Activated CD8-positive, alpha-beta T cell treated with anti-CD3 and anti-CD28 coated beads, Interleukin-2, amount 10 ng/mL, durations not matched to agents 7 days and 5 days (primary cell): ENCODE measurements at places on chromosomes 6 and 20. TPM values are rescaled to one million over a fixed set of nuclear protein-coding genes. Genes with fewer than 3 reads are reported as not detected.
A peak's percentile ranks its signal among the peaks of the same experiment; 100 is the strongest.

Gene SRSF6
- 142 TPM for total RNA-seq

Gene TFAP2D
- total RNA-seq = not detected

Gene TMEM74B
- 1.1 TPM for total RNA-seq

Gene WFDC10B
- total RNA-seq = not detected

DNA sequence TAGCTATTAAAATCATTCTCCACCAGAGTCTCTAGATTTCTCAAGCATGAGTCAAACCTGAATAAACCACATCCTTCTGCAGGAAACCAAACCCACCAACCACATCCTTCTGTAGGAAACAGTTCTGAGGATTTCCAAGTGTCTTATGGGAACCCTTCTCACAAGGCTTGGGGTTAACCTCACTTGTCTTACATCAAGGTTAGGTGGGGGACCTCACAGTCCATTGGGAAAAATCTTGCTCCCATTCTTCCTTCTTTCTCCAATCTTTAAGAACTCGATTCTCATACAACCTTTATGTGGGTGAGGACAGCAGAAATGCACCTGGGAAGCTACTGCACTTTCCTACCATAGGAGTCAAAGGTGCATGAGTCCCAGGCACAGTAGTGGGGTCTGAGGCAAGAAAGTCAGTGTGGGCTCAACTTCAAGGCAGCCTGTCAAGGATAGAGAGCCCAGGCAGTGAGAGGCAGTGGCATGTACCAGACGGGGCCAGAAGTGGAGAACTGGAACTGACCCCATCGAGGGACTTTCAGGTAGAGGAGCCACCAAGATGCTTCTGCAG, 114.5 kb downstream of the SLC22A3 start:
- DNase-seq = peak; percentile 90
- H3K36me3 ChIP-seq = peaks cover 72% of the 10 kb centered on the region
- H3K27me3 ChIP-seq = peaks cover 34% of the 10 kb centered on the region
- peak overlapping the region; percentile 73 for H3K27ac ChIP-seq
- H3K4me1 ChIP-seq = peaks cover 68% of the 10 kb centered on the region

DNA sequence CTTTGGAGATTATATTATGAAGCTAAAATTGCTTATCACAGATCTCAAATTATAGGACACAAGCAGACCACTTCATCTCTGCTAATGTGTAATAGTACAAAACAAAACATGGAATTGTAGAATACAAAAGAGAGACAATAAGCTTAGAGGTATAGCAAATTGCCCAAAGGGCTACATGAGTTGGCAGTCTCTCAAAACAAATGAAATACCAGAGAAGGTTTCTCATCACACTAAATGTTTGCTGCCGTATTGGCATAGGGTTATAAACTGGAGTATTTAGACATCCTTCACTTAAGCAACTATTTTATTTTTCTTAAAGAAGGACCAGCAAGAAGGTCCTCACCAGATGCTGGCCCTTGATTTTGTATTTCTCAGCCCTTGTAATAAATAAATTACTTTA, 5.9 kb upstream of the EYA4 start:
- no peak for DNase-seq
- H3K27me3 ChIP-seq = peaks cover 10% of the 10 kb centered on the region
- no peak overlapping the region for H3K4me3 ChIP-seq
- H3K36me3 ChIP-seq = no peaks in the 10 kb centered on the region
- no peak overlapping the region for H3K27ac ChIP-seq
- no peaks in the 10 kb centered on the region for H3K4me1 ChIP-seq

DNA sequence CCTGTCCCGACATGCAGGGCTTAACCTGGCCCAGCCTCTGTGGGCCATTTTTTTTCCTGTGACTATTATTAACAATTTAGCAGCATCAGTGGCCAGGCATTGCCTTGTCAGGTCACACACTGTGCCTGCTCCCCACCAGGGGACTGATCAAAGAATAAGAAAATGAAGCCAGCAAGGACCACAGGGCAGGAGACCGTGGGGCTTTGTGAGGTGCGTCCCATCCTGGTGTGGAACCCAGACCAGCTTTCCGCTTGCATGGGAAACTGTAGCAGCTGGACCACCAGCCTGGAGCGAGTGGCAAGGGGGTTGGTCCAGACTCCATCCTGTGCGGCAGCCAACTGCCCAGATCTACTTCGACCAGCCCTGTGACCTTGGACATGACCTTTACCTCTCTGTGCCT, 218.3 kb downstream of the ANKRD60 start:
- no peaks in the 10 kb centered on the region for H3K36me3 ChIP-seq
- H3K4me3 ChIP-seq = no peak overlapping the region

GRCh38 chr6:168908166-168908565, 345.5 kb downstream of the THBS2 start:
- H3K27ac ChIP-seq = no peak overlapping the region
- no peak overlapping the region for H3K4me3 ChIP-seq
- H3K36me3 ChIP-seq = no peaks in the 10 kb centered on the region
- H3K27me3 ChIP-seq = no peaks in the 10 kb centered on the region

GRCh38 chr6:157677235-157677634, 145.8 kb upstream of the SNX9 start:
- H3K27ac ChIP-seq = no peak overlapping the region
- no peaks in the 10 kb centered on the region for H3K4me1 ChIP-seq
- H3K36me3 ChIP-seq = no peaks in the 10 kb centered on the region
- H3K27me3 ChIP-seq = peaks cover 3% of the 10 kb centered on the region

DNA sequence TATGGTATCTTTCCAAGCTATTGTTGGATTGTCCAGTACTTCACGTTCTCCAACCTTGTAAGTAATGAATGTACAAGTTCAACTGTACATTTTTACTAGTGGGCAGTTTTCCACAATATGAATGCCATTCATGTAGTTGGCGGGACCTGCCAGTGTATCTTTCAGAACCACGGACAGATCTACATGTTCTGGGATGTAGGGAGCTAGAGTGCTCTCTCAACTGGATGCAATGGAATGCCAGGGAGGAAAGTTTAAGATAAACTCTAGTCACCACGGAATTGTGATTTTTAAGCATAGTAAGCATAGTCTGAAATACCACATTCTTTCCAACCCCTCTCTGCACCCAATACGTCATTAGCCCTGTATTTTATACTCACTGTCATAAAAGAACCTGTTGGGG, 21.5 kb upstream of the HLA-C start:
- no peak for DNase-seq
- H3K36me3 ChIP-seq = no peaks in the 10 kb centered on the region

DNA sequence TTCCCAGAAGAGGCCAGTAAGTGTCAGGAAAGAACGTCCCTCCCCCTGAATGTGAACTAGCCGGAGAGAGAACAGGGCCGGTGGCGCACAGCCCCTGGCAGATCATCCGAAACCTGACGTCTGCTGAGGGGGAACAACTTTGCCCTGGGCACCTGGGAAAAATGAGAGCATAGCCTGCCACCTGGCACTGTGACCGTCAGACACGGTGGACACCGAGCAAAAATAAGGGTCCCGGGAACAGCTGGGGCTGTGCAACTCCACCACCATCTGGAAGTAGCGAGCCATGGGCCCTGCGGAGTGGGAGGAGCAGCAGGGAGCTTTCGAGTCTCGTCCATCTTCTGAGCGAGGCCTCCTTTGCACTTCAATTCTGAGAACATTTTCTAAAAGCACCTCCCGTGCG, 110.8 kb downstream of the EDN3 start:
- no peak for DNase-seq
- H3K4me1 ChIP-seq = no peaks in the 10 kb centered on the region
- H3K27ac ChIP-seq = no peak overlapping the region

DNA sequence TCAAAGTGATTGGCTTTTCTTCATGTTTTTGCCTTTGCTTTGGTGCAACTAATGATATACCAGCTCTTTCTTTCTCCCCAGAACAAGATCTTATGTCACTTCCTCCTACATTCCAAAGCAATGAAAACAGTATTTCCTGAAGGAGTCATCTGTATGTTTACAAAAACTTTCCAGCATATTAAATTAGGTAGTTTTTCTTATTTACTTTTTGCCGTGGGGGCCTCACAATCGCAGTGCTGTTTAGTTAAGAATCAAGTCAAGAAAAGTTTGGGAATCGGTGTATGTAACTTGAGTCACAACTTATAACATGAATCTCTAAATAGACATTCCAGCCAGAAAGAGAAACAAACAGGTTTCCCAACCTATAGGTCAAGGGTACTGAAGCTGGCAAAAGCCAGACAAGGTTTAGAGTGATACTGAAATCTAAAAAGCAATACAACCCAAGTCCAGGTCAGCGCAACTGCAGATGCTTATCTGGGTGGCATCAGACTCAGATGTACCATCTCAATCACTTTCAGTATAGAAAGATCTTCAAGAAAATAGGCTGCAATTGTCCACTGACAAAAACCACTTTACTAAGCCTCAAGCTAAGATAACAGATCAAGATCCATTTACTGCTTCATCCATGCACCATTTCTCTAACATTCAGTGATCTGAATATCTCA, 63.6 kb downstream of the IPCEF1 start:
- DNase-seq = no peak
- no peak overlapping the region for H3K27ac ChIP-seq
- no peak overlapping the region for H3K4me3 ChIP-seq
- no peaks in the 10 kb centered on the region for H3K4me1 ChIP-seq

DNA sequence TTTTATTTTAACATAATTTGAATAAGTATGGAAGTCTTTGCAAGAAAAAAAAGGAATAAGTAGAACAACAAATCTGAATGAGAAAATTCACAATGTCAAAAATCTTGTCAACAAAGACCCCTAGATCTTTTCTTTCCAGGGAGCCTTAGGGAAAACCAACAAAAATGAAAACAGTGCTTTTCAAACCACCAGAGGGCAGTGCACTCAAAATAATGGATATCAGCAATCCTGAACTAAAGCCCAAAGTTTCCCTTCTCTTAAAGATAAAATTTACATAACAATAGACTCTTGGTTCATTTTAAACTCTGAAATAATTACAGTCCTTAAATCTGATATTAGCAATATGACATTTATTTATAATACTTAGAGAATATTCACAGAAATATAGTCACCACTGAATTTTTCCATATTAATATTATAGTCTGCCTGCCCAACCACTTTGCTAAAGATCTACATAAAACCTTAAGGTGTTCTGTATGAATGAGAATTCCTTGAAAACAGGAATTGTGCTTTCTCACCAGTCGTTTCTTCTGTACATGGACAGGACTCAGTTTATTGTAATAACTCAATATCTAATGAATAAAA, 105.3 kb upstream of the BMP5 start:
- no peak overlapping the region for H3K27ac ChIP-seq
- H3K27me3 ChIP-seq = no peaks in the 10 kb centered on the region
- no peaks in the 10 kb centered on the region for H3K36me3 ChIP-seq

DNA sequence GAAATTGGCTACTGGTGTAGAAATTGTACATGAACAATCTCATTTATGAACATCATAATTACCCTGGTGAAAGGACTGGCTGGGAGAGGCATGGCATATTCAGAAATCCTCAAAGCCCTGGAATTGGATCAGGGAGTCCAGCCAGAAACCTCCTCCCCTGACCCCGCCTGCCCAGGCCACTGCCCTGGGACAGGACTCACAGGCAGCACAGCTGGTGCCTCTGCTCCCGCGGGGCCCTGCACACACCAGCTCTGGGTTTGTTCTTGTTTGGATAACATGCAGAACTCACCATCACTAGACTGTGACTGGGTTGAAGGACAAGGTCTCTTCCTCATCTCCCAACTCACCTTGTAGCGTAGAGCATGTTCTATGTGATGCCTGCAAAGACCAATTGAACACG, 56.2 kb downstream of the AGPAT4 start:
- H3K27me3 ChIP-seq = no peaks in the 10 kb centered on the region
- no peak overlapping the region for H3K4me3 ChIP-seq
- DNase-seq = no peak

DNA sequence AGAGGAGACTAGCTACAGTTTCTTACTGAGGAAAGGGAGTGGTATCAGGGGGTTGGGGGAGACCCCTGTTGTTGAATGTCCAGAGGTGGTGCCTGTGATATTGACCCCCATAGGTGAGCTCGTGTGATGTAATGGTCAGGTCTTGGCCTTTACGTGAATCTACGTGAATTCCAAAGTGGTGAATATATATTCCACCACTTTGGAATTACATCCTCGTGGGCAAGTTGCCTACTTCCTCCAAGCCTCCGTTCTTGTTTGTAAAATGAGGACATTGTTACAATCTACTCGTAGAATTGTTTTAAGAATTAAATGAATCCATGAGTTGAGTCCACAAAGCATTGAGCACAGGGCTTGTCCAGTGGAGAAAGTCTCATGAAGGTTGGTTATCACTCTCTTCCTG, 47.3 kb downstream of the TSHZ2 start:
- no peak overlapping the region for H3K27ac ChIP-seq
- no peaks in the 10 kb centered on the region for H3K27me3 ChIP-seq
- H3K36me3 ChIP-seq = no peaks in the 10 kb centered on the region

DNA sequence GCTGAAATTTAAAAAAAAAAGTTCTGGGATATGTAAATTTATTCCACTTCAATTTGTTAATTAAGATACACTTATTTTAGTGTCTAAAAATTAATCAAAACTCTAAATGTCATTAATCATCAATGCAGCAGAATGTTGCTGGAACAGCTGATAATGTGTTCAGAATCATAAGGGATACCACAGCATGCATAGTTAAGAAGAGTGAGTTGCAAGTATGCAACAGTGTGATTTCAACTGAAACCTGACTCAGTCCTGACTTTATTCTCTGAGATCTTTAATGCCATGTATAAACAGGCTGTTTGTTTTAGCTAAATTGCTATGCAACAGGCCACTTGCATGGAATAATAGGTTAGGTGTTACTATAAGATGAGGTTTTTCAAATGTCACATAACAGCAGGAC, 1.4 kb downstream of the GRIK2 start:
- peaks cover 44% of the 10 kb centered on the region for H3K27me3 ChIP-seq
- peaks cover 5% of the 10 kb centered on the region for H3K4me1 ChIP-seq
- H3K27ac ChIP-seq = no peak overlapping the region

GRCh38 chr6:74798302-74798701, 407.6 kb downstream of the COL12A1 start:
- no peak overlapping the region for H3K4me3 ChIP-seq
- no peaks in the 10 kb centered on the region for H3K27me3 ChIP-seq
- no peak for DNase-seq
- no peaks in the 10 kb centered on the region for H3K4me1 ChIP-seq
- H3K36me3 ChIP-seq = no peaks in the 10 kb centered on the region
- H3K27ac ChIP-seq = no peak overlapping the region

- H3K36me3 ChIP-seq = no peaks in the 10 kb centered on the region
- no peak overlapping the region for H3K4me3 ChIP-seq
- H3K27me3 ChIP-seq = no peaks in the 10 kb centered on the region
- H3K27ac ChIP-seq = no peak overlapping the region
- H3K4me1 ChIP-seq = no peaks in the 10 kb centered on the region
- DNase-seq = no peak
Measured at GRCh38 chr6:50958148-50958697, 139.6 kb downstream of the TFAP2B start.

DNA sequence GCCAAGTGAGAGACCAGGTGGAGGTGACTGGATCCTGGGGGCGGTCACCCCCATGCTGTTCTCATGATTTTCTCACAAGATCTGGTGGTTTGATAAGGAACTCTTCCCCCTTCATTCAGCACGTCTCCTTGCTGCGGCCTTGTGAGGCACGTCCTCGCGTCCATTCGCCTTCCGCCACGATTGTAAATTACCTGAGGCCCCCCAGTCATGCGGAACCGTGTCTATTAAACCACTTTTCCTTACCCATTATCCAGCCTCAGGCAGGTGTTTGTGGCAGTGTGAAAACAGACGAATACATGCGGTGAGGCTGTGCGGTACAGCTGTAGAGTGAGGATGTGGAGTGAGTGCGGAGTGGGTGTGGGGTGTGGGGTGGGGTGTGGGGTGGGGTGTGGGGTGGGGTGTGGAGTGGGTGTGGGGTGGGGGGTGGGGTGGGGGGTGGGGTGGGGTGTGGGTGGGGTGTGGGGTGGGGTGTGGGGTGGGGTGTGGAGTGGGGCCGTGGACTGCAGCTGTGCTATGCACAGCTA, 12.1 kb upstream of the NTSR1 start:
- H3K27ac ChIP-seq = no peak overlapping the region
- H3K4me3 ChIP-seq = no peak overlapping the region
- DNase-seq = no peak
- H3K36me3 ChIP-seq = no peaks in the 10 kb centered on the region
- H3K27me3 ChIP-seq = peaks cover 10% of the 10 kb centered on the region
- H3K4me1 ChIP-seq = peaks cover 5% of the 10 kb centered on the region
